H54 (cell line): ENCODE measurements at places on chromosomes 3 and 15.

DNA sequence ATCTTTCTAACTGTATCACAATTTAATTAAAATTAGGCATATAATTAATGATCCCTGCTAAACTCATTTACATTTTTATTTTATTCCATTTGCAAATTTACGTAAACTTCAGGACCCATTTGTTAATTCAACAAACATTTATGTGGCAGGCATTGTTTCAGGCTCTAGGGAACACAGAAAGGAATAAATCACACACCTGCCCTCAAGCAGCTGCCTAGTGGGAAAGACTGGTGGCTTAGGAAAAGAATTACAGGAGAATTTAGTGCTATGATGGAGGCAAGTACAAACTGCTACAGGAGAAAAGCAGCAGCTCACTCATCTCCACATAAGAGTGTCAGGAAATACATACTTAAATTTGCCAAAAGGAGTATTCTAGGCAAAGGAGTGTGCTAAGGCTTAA is 11.2 kb downstream of the CBLB start:
- no peak for DNase-seq

- DNase-seq = no peak
Observed at GRCh38 chr3:133799794-133800585, 5.6 kb upstream of the SRPRB start.

GRCh38 chr3:141151439-141151838 is 80.2 kb upstream of the PXYLP1 start:
- no peak for DNase-seq

- DNase-seq = no peak
Observed at GRCh38 chr3:188946351-188947240, 225.2 kb upstream of the TPRG1 start.

GRCh38 chr15:87263871-87264270 is 992.7 kb downstream of the NTRK3 start:
- DNase-seq = no peak

DNA sequence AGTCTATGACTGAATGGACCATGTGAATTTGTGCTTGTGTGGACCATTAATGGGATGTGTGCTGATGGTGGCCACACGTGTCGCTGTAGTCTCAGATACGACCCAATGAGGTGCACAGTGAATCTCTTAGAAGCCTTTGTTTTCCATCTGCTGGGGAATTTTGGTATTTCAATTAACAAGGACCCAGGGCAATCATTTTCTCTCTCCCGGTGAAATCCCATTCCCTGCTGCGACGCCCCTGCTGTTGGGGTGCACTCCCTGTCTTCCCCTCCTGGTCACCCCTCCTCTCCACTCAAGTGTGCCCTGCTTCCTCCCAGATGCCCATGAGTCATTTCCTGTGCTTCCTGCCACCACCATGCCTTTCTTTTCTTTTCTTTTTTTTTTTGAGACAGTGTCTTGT is 32.7 kb downstream of the EBLN2 start:
- DNase-seq = peak; percentile 61

GRCh38 chr3:134093956-134094355 is 64.2 kb upstream of the SLCO2A1 start:
- no peak for DNase-seq

DNA sequence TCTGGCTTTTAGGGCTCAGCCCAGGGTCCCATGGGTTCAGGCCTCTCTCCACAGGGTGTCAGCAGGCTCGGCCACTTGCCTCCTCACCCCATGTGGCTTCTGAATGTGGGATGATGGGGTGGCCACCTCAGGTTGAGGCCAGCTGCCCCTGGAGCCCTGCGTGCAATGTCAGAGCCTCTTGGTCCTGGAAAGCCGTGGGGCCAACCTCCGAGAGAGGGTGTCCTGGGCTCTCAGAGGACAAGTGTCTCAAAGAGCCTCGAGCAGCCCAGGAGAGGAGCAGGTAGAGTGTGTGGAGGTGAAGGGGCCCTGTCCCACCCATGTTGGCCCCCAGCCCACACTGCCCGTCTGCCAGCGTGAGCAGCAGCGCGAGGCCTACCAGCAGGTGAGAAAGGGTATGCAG is 86.0 kb downstream of the PLXNA1 start:
- no peak for DNase-seq

DNA sequence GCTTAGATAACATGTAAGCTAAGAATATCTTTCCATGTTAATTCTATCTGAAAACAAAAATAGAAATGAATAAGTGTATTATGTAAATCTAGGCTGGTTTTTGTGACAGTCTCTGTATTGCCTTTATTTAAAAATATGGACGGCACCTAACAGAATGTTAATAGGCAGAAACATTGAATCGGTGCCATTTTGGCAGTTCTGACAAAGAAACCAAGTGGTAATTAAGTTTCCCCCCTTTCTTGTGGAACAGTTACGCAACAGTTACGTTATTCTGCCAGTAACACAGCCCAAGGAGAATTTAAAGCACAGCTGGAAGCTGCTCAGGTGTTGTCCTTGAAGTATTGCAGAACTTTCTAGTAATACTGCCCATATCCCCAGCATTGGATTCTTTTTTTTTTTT is 21.5 kb downstream of the LARS2 start:
- DNase-seq = no peak

DNA sequence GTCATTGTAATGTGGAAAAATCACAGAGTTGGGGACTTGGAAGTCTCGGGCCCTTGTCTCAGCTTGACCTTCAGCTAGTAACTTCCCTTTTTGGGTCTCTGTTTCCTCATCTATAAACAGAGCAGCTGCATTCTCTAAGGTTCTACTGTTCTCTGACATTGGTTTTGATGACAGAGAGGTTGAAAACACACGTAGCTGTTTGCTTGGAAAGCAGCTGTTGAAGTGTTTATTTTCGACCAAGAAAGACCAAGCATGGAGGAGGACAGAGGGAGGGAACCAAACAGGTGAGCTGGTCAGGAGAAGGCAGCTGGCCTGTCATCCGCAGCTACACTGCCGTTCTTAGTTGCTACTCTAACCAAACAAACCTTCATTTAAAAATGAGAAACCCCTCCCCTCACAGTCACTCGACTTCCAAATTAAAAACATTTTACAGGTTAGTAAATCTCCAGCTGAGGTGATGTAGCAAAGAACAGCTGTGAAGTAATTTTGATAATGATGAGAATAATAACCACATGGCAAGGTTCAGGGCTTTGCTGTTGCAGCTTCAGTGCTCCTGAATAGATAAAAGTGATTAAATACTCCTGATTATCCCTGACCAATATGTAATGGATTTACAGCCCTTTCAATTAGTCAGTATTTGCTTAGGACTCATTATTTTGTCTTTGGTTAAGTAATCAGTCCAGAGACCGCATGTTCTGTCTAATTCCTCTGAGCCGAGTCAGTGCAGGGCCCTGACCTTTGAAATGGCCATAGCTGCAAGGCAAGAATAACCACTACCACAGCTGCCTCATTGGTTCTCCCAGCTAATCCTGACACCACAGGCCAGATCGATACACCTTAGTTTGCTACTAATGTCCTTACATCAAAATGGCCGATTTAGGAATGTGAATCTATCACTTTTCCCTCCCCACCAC is 65.3 kb downstream of the MEIS2 start:
- DNase-seq = no peak

- no peak for DNase-seq
Observed at GRCh38 chr15:98715890-98716443, 67.6 kb downstream of the IGF1R start.

- DNase-seq = no peak
Observed at GRCh38 chr3:196740481-196741248, 1.0 kb downstream of the PAK2 start.

DNA sequence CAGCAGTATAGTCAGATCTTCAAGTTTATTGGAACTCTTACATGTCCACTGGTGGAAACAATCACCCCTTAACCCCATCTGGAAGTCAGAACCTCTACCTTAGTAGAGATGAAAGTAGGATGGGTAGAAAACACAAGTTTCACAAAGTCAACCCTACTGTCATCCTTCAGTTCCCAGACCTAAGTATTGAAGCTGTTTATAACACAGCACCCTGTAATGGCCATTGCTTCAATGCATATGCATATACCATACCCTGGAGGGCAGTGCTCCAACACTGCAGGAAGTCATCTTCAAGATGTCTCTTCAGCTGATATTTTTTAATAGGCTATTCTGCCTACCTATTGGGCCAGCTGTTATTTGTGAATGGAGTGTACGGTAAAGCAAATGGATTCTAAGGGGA is 241.3 kb downstream of the UBE2E2 start:
- DNase-seq = no peak

- DNase-seq = no peak
Observed at GRCh38 chr3:36891701-36892160, 53.1 kb downstream of the TRANK1 start.

DNA sequence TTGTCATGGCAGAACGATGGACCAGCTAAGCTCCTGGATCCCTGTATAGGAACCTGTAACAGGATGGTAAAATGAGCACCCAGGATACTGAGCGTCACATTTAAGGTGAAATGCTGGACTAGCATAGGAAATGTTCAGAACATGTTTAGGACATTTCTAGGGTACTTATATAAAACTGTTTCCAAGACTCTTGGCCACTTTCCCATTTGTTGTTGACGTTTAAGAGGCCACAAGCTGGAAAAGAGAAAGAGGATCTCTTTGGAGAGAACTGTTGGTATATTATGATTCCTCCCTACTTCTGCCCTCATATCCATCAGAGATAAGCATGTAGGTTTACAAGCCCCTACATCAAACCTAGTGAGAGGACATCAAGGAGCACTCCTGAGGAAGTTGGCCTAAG is 57.5 kb downstream of the SCN11A start:
- no peak for DNase-seq

GRCh38 chr3:195150181-195151118 is 120.5 kb downstream of the XXYLT1 start:
- peak; percentile 86 for DNase-seq

- DNase-seq = no peak
Observed at GRCh38 chr3:175940881-175941280, 1081.7 kb downstream of the NAALADL2 start.

- DNase-seq = no peak
Observed at GRCh38 chr3:129323651-129324294, 45.1 kb downstream of the HMCES start.

DNA sequence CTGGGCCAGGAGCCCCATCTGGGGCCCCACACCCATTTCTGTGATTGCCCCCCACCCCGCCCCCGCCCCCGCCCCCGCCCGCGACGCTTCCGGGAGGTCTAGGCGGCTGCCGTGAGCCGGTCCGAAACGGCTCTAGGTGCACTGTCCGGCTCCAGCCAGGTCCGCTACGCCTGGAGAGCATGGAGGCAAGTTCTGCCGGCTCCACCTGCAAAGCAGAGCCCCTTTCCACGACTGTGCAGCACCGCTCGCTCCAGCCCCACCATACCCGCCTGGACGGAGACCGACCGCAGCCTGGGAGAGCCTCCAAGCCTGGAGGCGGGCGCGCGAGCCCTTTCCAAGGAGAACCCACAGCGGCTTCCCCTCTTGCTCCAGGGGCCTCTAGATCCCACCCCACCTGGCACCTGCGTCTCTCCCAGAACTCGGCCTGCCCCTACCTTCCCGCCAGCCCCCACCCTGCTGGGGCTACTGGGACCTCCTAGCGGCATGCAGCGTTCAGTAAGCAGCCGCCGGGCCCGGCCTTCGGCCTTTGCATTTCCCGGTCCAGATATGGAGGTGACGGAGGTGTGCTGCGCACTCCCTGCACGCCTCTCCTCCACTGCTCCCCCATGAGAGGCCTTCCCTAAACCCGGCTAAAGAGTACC is 66.2 kb downstream of the KLF13 start:
- DNase-seq = no peak

- DNase-seq = no peak
Observed at GRCh38 chr15:29736012-29736743, 86.1 kb downstream of the TJP1 start.

DNA sequence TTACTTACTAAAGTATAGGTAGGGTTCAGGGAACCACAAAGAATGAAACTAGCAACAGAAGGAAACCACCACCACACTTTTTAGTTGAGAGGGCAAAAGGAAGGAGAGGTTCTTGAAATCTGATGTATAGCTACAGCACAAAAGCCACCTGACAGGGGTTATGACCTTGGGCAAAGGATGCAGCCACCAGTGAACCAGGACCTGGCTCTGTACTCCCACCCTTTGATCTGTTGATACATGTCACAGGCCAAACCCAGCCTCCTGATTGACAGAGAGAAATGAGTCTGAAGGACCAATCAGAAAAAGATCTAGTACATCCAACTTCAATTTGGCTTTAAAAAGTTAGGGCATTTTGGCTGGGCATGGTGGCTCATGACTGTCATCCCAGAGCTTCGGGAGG is 20.0 kb upstream of the BLM start:
- DNase-seq = no peak

- no peak for DNase-seq
Observed at GRCh38 chr3:13932578-13933295, 52.9 kb upstream of the WNT7A start.

GRCh38 chr3:26715431-26715830 is 92.9 kb downstream of the LRRC3B start:
- DNase-seq = no peak

- no peak for DNase-seq
Observed at GRCh38 chr3:63920001-63920400, 7.8 kb upstream of the SCAANT1 start.

- DNase-seq = no peak
Observed at GRCh38 chr3:112682361-112682760, 41.4 kb upstream of the CCDC80 start.

DNA sequence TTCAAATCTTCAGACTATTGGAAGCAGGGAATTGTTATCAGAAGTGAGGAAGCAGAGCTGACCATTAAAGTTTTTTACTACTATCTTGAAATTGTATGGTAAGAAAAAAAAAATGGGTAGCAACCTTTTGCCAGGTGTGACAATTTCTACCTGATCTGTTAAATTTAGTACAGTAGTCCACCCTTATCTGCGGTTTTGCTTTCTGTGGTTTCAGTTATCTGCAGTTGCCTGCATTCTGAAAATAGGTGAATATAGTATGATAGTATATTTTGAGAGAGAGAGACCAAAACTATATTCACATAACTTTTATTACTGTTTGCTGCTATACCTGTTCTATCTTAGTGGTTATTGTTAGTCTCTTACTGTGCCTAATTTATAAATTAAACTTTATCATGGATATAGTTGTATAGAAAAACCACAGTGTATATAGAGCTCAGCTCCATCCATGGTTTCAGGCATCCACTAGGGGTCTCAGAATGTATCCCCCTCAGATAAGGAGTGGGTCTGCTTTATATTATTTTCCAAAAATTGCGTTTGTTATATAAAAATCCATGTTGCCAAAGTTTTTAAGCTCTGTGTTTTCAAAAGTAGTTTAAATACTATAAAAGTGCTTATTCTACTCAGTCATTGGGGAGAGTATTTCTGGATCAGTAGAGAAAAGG is 69.9 kb downstream of the PTPRG start:
- no peak for DNase-seq

- DNase-seq = no peak
Observed at GRCh38 chr3:118000219-118000618, 1034.4 kb downstream of the IGSF11 start.

- DNase-seq = no peak
Observed at GRCh38 chr3:98612996-98613517, 19.6 kb upstream of the CPOX start.

DNA sequence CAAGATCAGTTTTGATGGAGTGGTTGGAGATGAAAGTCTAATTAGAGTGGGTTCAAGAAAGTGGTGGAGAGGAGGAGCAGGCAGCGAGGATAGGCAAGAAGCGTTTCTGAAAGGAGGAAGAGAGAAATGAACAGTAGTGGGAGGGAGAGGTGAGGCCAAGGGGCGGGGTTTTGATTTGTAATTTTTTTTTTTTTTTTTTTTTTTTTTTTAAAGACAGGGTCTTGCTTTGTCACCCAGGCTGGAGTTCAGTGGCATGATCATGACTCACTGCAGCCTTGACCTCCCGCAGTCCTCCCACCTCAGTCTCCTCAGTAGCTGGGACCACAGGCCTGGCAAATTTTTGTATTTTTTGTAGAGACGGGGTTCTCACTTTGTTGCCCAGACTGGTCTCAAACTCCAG is 36.6 kb downstream of the MRAS start:
- no peak for DNase-seq

- no peak for DNase-seq
Observed at GRCh38 chr3:166688665-166689064, 691.4 kb downstream of the ZBBX start.
